Astrocyte of the spinal cord (primary cell): ENCODE measurements at places on chromosomes 7 and 10.
A peak's percentile ranks its signal among the peaks of the same experiment; 100 is the strongest.

DNA sequence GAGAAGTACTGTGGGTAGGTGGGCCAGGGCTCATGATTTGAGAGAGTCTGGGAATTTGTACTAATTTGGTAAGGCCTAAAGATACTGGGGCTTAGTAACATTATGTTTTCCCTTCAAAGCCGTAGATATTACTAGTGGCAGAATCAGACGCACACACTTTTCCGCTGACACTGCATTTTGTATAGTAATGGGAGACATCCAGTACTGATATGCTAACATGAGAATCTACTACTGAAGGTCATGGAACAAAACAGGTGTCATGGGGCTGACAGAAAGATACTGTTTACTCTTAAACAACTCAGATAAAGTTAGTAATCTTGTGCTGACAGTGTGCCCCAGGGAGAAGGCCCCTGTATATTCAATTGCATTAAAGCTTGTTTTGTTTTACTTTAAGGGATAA is 11.1 kb upstream of the GIMAP7 start:
- no peak for DNase-seq

GRCh38 chr10:123869020-123869414 is 22.6 kb downstream of the CPXM2 start:
- no peak for DNase-seq

DNA sequence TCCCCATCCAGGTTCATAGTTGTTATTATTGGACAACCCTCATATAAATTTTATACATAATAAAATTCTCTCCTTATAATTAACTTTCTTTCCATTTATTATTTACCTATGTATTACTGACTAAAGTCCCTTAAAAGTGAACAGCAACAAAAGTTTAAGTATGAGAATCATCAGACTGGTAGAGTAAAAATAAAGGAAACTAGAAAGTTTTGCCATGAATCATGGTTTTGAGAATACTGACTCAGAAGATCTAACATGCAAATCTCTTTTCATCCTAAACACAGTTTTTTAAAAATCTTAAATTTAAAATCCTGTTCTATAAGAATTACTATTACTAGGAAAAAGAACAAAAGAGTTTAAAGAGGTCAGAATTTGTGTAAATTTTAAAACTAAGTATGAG is 32.1 kb downstream of the HERC4 start:
- DNase-seq: peak; percentile 32

DNA sequence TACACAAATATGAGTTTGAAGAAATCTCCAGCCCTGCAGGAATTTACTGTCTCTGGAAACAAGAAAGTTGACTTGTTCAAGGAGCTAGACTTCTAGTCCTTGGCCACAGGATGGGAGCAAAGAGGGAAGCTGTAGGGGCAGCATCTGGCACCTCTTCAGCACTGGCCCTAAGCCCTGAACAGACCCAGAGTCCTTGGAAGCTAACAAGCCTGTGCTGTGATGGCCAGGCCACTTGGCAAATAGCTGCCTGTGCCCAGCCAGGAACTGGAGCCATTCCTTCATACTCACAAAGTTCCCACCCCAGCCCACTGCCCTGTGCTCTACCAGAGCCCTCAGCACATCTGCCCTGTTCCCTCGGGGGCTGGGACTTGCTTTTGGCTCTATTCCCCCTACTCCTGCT is 9.4 kb upstream of the COL13A1 start:
- no peak for DNase-seq

DNA sequence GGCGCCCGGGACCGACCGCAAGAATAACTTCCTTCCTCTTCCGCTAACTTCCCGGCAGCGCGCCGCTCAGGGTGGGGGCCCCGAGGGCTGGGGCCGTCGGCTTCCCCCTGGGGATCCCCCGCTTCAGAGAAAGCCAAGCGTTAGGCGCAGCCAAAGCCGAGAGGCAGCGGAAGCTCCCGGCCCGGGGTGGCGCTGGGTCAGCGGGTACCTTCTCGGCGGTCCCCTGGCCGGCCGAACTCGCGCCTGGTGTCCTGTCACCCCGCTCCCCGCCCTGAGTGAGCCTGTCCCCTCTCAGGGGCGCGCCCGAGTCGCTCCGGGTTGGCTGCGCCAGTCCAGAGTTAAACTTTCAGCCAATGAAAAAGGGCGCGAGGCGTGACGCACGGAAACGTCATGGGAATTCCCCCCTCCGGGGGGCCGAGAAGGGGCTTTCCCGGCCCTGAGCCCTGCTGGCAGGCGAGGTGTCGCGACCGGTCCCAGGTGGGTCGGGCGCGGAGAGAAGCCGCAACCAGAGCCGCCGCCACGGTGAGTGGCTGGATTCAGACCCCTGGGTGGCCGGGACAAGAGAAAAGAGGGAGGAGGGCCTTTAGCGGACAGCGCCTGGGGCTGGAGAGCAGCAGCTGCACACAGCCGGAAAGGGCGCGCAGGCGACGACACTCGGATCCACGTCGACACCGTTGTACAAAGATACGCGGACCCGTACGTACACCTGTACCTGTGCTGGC is 1.3 kb upstream of the NFKB2 start:
- peak; percentile 93 for DNase-seq

DNA sequence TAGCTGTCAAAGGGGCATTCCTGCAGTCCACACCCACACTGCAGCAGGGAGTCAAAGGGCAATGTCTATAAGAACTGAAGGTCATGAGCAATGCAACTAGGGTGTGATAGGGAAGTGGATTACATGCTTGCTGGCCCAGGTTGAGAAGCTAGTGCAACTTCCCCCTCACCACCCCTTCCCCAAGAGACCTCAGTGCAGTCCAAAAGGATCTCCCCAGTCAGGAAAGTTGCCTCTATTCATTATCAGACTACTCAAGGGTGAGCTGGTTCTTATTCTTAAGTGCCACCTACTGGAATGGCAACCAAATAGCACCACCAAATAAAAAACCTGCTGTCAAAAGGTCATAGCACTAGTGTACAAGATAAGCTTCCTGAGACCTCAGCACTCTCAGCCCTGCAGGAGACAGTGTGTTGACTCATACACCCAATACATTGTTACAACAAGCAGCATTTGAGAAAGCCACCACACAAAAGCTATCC is 28.2 kb downstream of the MTERF1 start:
- no peak for DNase-seq

GRCh38 chr7:45021604-45022296 is 21.7 kb downstream of the CCM2 start:
- peak; percentile 14 for DNase-seq
